ENCODE measurements at places on chromosomes 6 and 20. TPM values are rescaled to one million over a fixed set of nuclear protein-coding genes. Genes with fewer than 3 reads are reported as not detected.

The TDRD6 gene
- 0.88 TPM for total RNA-seq

The C20orf202 gene
- not detected for total RNA-seq

The ENPP5 gene
- 47.7 TPM for total RNA-seq

The C6orf52 gene
- total RNA-seq: not detected

The DHX16 gene
- 30.4 TPM for total RNA-seq

The IP6K3 gene
- 7.9 TPM for total RNA-seq

The TNFRSF6B gene
- 7.9 TPM for total RNA-seq

The ZNF311 gene
- 2.0 TPM for total RNA-seq
